ENCODE measurements at places on chromosomes 2 and 18.

DNA sequence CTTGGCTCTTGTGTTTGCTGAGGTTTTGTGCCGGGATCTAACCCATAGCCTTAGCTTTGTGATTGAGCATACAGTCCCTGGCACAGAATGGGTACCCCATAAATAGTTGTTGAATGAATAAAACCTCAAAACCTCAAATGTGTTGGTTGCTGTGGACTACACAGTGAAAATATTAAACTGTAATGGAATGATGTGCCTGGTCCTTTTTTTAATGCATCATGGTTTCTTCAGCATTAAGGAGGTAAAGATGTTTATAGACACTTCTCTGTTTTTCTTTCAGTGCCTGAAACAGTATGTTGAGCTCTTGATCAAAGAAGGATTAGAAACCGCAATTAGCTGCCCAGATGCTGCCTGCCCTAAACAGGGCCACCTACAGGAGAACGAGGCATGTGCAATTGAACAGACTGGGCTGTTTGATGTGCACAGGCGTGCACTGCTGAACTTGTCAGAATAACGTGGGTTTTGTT lies 97.0 kb downstream of the RNF144A start:
- no peak for DNase-seq

GRCh38 chr18:57208047-57208446 lies 61.2 kb downstream of the BOD1L2 start:
- no peak for DNase-seq

- DNase-seq, result no peak
These were observed 21.1 kb upstream of the CHMP3 start for GRCh38 chr2:86584151-86584913.

- no peak for DNase-seq
These were observed 24.7 kb downstream of the TLK1 start for GRCh38 chr2:171136024-171136423.

- DNase-seq, result no peak
These were observed 92.2 kb downstream of the LBH start for GRCh38 chr2:30323499-30323898.

DNA sequence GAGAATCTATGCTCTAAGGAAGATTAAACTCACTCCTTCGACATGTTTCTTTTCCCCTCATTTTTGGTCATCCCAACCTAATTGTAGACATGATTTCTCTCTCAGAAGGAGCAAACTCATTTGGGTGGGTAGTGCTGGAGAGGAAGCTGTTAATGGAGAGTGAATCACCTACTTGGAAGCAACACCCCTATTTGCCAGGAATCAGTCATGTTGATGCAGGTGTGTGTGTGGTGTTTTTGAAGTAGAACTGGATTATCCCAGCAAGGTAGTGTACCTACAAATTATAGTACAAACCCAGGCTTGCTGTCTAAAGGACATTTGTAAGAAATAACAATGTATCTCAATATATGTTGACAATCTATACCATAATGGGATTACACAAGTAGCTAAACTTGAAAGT lies 186.4 kb downstream of the EPHA4 start:
- DNase-seq, result no peak

DNA sequence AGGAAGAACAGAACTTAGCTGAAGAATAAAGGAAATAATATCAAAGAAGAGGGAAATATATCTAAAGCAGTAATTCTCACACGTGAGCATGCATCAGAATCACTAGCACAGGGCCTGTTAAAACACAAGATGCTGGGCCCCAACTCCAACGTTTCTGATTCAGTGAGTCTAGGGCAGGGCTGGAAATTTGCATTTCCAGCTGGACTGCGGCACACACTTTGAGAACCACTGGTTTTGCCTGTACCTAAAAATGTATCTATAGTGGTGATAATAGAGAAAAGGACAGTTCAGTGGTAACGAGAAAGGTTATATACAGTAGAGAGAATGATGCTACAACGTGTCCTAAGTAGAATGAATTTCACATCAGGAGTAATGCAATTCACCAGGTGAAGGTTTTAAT lies 11.2 kb downstream of the REV1 start:
- no peak for DNase-seq

DNA sequence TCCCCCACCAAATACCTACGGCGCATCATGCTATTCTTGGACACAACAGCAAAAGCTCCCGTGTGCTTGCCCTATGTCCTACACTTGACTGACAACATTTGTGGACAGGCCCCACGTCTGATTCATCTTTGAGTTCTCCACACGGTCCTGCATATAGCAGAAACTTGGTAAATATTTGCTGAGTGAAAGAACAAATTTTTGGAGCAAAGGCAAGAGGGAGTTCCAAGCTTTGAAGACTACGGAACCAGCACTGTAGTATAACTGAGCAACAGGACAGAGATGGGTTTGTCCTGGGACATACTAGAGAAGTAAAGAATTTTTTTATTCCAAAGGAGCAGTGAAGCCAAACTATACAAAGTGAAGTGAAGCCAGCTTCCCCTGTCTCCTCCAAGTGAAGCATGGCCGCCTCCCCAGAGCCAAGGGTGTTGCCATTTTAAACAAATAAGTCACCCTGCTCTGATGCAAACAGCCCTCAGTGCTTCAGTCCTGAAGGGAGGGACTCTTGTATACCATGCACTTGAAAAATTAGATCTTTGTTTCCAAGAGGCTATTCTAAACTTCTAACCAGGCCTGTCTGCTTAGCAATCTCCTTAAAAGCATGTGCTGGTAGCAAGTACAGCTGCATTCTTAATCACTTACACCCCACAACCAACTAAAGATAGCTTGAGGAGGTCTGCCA lies 35.9 kb downstream of the SPRED2 start:
- no peak for DNase-seq

DNA sequence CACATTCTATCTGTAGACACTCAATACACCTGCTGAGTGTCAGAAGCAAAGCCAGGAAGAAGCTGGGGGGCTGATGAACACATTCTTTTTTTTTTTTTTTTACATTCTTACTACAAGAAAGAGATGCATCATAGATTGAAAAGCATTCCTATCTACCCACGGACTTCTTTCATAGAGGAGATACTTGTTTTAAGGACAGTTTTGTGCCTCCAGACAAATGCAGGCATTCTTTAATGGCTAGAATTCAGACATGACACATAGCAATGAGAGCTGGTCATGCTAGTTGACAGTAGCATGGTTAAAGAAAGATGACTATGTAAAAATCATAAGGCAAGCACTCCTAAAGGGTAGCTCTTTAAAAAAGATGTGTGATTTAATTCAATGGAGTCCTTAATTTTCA lies 110.2 kb downstream of the EPHA4 start:
- DNase-seq, result no peak
